Smooth muscle cell of the umbilical artery (primary cell): ENCODE measurements at places on chromosomes 1 and 21. TPM values are rescaled to one million over a fixed set of nuclear protein-coding genes. Genes with fewer than 3 reads are reported as not detected.

RNU1-2 gene
- total RNA-seq: under 0.01 TPM in 2 replicates

MAP10 gene
- total RNA-seq: 1.8 TPM in 2 replicates

LORICRIN gene
- total RNA-seq: not detected in 2 replicates

RNF207 gene
- total RNA-seq: 56.1 and 57.0 TPM in 2 replicates

LRRC7 gene
- 0.46 TPM in 1 of 2 replicates, not detected in the other for total RNA-seq

PLA2G2C gene
- not detected in 2 replicates for total RNA-seq

SAMD11 gene
- total RNA-seq: 5.4 and 25.2 TPM in 2 replicates

AKT3 gene
- 40.7 and 50.6 TPM in 2 replicates for total RNA-seq

NUP210L gene
- under 0.01 and 0.05 TPM in 2 replicates for total RNA-seq

SEC22B gene
- 86.4 and 93.0 TPM in 2 replicates for total RNA-seq

FCAMR gene
- total RNA-seq: not detected in 2 replicates

GNAT2 gene
- 0.09 TPM in 1 of 2 replicates, not detected in the other for total RNA-seq

GREM2 gene
- 0.59 TPM in 1 of 2 replicates, not detected in the other for total RNA-seq

DDR2 gene
- total RNA-seq: 188 and 189 TPM in 2 replicates

PPM1J gene
- total RNA-seq: 0.59 and 1.6 TPM in 2 replicates

ISG20L2 gene
- total RNA-seq: 7.7 and 9.5 TPM in 2 replicates

DIO1 gene
- total RNA-seq: not detected in 2 replicates

S100A3 gene
- 0.59 and 1.4 TPM in 2 replicates for total RNA-seq

PDZK1 gene
- 0.28 and 0.30 TPM in 2 replicates for total RNA-seq

ADAMTS5 gene
- 0.37 and 4.5 TPM in 2 replicates for total RNA-seq

TIE1 gene
- total RNA-seq: 1.2 and 9.2 TPM in 2 replicates

CRYAA gene
- not detected in 2 replicates for total RNA-seq

FALEC gene
- not detected in 2 replicates for total RNA-seq

TRAF3IP3 gene
- not detected in 2 replicates for total RNA-seq

CFHR3 gene
- 0.23 TPM in 1 of 2 replicates, not detected in the other for total RNA-seq

BCAS2 gene
- total RNA-seq: 53.4 and 57.9 TPM in 2 replicates

LCK gene
- total RNA-seq: not detected in 2 replicates

SH2D1B gene
- total RNA-seq: not detected in 2 replicates

WNT3A gene
- total RNA-seq: not detected in 2 replicates

SYT2 gene
- total RNA-seq: not detected in 2 replicates

OR2T33 gene
- total RNA-seq: not detected in 2 replicates

KRTAP21-2 gene
- not detected in 2 replicates for total RNA-seq

C1orf87 gene
- total RNA-seq: not detected in 2 replicates

EPHA2 gene
- total RNA-seq: 60.0 and 152 TPM in 2 replicates

KDF1 gene
- total RNA-seq: not detected in 2 replicates

STIL gene
- 2.1 and 9.1 TPM in 2 replicates for total RNA-seq

LCE3D gene
- total RNA-seq: not detected in 2 replicates
